ENCODE measurements at places on chromosomes 11 and 22.

GRCh38 chr22:30861131-30861530 is 107.4 kb downstream of the MORC2 start:
- DNase-seq, result no peak

GRCh38 chr11:96185220-96185768 is 157.7 kb downstream of the MAML2 start:
- DNase-seq, result no peak

GRCh38 chr11:8739309-8739793 is 56.8 kb downstream of the RPL27A start:
- DNase-seq, result no peak

- DNase-seq, result no peak
Measured at GRCh38 chr11:96259134-96259830, 83.7 kb downstream of the MAML2 start.

DNA sequence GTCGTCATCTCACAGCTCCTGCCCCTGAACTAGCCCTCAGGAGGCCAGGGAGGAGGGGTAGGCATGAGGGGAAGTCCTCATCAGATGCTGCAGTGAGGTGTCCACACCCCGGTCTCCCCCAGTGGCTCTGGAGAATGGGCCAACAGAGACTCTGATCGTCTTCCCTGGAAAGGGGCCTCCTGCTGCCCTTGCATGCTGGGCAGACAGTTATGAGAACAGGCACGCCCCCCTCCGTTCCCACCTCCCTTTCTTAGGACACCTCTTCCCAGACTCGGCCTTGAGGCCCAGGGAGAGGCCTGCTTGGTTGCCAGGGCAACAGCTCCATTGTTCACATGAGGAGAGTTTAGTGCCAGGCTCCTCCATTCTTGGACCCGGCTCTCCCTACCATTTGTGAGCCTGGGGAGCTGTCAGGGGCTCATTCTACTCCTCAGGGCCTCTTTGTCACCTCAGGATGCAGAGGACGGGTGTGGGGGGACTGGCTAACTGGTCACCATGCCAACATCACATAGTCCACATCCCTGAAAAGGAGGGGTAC is 157.7 kb downstream of the TTC17 start:
- no peak for DNase-seq

GRCh38 chr11:73267122-73267846 is 4.9 kb upstream of the P2RY6 start:
- no peak for DNase-seq

- DNase-seq, result no peak
Measured at GRCh38 chr11:66150725-66151124, 80.7 kb downstream of the PACS1 start.

DNA sequence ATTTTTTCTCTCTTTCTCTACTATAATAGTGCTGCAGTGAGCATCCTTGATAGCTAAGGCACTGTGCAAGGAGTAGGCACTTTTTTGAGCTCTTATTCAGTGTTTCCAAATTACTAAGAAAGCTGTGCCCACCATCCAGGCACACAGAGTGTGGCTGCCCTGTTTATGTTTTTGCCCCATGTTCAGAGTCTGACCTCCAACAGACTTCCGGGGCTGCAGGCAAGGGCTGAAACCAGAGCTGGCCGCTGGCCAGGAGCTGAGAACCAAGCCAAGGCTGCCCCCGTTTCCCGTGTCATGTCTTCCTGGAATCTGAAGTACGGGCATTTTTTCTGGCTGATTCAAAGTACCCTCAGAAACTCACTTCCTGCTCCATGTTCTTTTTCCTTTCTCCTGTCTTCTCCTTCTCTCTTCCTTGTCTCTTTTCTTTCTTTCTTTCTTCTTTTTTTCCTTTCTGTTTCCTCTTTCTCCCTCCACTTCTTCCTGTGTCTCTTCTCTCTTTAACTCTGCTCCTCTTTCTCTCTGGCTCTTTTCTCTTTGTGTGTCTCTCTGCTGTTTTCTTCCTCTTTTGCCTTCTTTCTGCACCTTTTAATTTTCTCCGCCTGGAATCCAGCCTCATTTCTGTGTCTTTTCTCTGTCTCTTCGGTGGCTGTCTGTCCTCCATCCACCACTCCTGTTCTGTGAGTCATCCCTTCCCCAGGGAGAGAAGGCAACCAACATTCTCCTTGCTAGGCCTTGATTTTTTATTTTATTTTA is 17.0 kb upstream of the KCTD14 start:
- no peak for DNase-seq

DNA sequence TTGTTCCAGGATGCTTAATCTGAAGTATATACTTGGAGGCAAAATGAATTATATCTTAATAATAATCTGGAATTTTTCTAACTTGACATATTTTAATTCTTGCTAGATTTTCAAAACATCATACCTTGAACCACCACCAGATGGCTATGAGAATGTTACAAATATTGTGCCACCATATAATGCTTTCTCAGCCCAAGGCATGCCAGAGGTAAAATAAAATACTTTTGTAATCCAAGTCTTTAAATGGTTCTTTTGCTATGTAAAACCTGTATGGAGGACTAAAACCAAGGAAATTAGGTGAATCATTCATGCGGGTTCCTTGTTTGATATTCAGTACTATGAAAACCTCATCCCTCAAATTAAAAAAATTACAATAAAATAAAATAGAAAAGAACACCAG is 14.4 kb downstream of the NAALAD2 start:
- no peak for DNase-seq

GRCh38 chr11:35100013-35100383 is 39.0 kb upstream of the CD44 start:
- no peak for DNase-seq

GRCh38 chr11:82906931-82907330 is 5.4 kb downstream of the DDIAS start:
- DNase-seq, result no peak

- no peak for DNase-seq
Measured at GRCh38 chr22:20406686-20407408, 12.9 kb downstream of the ZNF74 start.

GRCh38 chr11:9834291-9834690 is 170.4 kb downstream of the SWAP70 start:
- DNase-seq, result no peak

GRCh38 chr11:127844876-127845275 is 742.5 kb downstream of the ETS1 start:
- no peak for DNase-seq

- no peak for DNase-seq
Measured at GRCh38 chr11:45945397-45945999, 23.0 kb downstream of the LARGE2 start.

DNA sequence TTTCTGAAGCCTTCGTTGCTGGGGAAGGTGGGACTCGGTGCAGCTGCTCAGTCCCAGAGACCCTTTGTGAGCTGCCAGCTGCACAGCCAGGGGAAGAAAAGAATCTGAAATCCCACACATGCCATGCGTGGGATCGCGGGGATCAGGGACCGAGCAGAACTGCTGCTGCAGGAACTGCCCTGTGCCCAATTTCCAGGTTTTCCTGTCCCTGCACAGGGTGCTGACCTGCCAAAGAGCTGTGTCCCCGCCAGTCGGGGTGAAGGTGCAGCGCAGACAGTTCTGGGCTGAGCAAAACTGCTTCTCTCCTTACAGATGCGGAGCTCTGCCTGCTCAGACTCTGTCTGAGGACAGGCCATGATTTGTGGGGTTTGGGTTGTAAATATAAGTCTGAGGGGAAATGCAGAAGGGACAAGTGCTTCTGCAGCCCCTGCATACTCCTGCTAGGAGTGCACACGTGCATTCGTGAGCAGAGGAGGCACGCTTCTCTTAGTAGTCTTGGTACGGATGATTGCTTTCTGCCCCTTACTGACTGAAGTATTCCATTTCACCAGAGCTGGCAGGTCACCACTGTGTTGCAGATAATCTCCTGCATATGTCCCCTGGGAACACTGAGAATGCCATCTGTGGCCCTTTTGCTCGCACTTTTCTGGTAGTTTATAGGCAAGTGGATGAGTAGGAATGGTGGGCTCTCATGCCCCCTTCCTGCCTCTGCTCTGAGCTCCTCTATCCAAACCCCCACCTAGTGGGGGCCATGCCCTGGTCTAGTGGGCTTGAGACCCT is 141.4 kb downstream of the PARVA start:
- no peak for DNase-seq

- DNase-seq, result no peak
Measured at GRCh38 chr11:108278954-108279353, 56.1 kb downstream of the ATM start.

Data from stimulated activated CD4-positive, alpha-beta T cell treated with anti-CD3 and anti-CD28 coated beads, Interleukin-1b, Interleukin-23, amount 100 ng/mL, for 24 hours (primary cell).